ENCODE measurements at places on chromosomes 6 and 20.

- DNase-seq, result no peak
Observed at GRCh38 chr6:107706516-107707115, 117.5 kb downstream of the SCML4 start.

- no peak for DNase-seq
Observed at GRCh38 chr20:1508574-1508973, 17.4 kb upstream of the SIRPB2 start.

DNA sequence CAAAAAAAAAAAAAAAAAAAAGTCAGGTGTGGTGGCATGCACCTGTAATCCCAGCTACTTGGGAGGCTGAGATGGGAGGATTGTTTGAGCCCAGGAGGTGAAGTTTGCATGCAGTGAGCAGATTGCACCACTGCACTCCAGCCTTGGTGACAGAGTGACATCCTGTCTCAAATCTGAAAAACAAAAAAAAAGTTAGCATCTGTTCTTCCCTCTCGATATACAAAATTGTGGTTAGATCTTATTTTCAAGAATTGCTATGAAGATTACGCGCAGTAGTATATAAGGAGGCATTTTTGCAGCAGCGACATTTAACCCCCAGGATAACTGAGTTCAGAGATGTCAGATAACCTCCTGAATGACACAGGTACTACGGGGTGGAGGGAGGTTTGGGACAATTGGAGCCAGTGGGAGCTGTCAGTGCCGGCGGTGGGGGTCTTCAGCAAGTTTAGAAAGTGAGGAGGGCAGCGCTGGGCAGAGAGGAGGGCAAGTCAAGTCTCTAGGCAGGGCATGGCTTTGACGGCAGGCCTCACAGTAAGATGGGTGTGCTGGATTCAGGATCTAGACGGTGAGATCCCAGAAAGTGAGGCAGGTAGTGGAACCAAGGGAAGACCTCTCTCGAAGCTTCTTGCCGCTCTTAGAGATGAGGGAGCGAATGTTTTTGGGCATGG is 26.2 kb upstream of the MRPS18A start:
- no peak for DNase-seq

GRCh38 chr6:104548297-104548696 is 311.4 kb downstream of the HACE1 start:
- DNase-seq, result no peak

GRCh38 chr6:131642565-131642964 is 5.5 kb downstream of the ENPP3 start:
- no peak for DNase-seq

GRCh38 chr6:48658915-48659314 is 547.9 kb upstream of the PTCHD4 start:
- no peak for DNase-seq

GRCh38 chr6:137051790-137052472 is 7.2 kb upstream of the IL20RA start:
- no peak for DNase-seq

- DNase-seq, result peak; percentile 32
Observed at GRCh38 chr6:89411145-89412070, 665 bp downstream of the RRAGD start.

DNA sequence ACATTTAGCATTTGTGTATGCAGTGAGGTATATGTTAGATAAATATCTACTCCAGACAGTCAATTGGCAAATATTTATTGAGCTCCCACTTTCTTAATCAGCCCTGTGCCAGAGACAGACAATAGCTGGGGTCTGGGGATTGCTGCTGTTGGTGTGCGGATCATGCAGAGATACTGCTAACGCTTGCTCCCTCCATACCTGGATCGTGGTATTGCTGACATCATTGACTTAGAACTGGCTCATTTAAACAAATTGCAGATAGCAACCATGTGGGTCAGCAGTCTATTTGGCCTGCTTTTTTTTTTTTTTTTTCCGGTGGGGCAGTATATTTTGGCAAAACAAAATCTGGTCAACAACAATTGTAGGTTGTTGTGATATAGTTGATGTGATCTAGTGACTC is 9.5 kb downstream of the ARID1B start:
- DNase-seq, result no peak

DNA sequence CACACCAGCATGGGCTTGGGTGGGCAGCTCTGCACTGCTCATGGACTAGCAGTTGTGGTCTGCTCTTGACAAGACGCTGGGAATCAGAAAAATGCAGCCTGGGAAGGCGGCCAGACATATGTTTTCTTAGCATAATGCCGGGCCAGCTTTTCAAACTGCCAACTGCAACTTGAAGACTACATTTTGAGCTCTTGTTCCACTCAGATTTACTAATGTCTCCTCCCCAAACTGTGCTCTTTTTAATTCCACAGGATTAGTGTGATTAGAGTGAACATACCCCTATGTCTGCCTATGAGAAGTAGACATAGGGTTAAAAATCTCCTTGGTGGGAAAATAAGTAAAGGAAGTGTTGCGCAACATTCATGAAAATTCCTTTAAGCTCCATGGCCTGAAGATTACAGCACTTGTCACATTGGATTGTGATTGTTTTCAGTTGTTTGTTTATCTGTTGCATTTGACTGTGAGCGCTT is 5.3 kb upstream of the FNDC1 start:
- no peak for DNase-seq

DNA sequence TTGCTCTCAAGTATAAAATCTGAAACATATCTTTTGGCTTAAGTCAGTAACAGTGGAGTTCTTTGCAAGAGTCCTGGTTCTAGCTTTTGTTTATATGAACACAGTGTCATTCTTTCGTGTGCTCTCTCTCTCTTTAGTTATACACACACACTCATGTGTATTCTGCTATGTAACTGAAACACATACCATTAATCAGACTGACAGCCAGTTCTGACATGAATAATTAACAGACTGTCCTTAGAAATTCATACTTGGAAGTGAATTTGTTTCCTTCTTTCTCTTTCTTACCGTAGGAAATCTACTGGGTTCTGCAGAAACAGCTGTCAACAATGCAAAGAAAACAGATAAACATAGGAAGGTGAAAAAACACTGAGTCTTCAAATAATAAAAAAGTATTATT is 2.5 kb downstream of the MCM9 start:
- DNase-seq, result no peak

GRCh38 chr6:7707787-7708186 is 18.1 kb upstream of the BMP6 start:
- no peak for DNase-seq

DNA sequence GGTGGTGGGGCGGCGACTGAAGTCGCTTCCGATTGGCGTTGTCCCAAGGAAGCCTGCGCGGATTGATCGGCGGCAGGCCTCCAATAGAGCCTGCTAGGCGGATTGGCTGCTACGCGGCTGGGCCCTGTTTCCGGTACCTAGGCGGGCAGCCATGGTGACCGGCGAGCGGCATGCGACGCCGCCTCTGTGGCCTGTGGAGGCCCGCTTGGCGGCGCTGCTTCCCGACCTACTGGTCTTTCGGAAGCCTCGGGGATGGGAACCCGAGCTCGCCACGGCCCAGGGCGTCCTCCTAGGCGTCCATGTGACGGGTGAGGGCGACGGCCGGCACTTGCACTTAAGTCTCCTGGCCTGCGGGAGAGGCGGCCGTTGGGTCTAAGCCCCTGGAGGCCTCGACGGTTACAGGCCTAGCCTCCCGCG is 28.1 kb downstream of the NFYA start:
- peak; percentile 79 for DNase-seq

DNA sequence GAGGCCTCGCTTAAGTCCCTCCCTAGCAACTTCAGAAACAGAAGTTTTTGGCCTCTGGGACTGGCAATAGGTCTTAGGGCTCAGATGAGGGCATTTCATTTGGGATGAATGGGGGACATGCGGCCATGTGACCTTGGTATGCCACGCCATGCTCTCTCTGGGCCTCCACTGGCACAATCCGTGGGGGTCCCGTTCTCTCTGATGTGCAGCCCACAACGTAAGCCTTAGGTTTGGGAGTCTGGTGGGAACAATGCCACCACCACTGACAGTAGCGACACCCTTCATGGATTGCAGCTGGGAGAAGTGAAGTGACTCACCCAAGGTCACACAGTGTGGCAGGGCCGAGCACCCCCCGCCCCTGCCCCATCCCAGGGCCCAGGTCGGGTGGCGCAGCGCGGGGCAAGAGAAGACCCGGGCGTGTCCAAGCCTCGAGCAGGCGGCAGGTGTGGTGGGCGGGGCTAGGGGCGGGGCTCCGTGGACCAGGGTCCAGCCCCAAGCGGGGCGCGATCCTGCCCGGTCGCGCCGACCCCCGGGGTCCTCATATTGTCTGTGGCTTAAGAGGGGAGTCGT is 864 bp upstream of the CEBPB start:
- DNase-seq, result peak; percentile 68

- no peak for DNase-seq
Observed at GRCh38 chr6:85364344-85364743, 85.5 kb upstream of the NT5E start.

DNA sequence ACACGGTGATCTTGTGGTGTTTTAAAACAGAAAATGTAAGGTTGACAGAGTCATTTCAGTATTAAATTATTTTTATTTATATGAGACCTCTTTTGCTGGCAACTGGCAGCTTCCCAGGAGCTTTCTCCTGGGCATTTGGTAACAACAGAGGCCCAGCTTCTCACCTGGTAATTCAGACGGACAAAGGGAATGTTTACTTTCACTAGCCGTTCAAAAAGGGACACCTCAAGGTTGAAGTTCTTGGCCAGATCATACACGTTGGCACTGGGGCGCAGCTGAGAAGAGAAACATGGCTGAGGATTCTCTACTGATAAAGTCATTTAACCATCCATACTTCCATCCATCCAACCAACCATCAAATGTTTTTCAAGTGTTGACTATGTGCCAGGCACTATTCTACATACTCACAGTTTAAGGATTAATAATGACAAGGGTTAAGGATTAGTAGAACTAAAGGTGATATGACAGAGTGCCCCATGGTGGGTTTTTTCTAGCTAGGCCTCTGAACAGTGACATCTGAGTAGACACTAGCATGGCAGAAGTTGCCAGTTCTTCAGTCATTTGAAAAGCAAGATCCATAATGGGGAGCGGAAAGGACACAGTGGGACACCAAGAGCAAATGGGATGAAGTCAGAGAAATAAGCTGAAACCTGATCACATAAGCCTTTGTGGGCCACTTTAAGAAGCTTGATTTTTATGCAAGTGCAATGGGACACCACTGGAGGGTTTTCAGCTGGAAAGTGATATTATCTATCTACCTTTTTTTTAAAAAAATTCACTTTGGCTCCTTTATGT is 25.1 kb downstream of the ZNFX1 start:
- DNase-seq, result no peak

- no peak for DNase-seq
Observed at GRCh38 chr6:105458551-105458950, 55.7 kb upstream of the PREP start.

DNA sequence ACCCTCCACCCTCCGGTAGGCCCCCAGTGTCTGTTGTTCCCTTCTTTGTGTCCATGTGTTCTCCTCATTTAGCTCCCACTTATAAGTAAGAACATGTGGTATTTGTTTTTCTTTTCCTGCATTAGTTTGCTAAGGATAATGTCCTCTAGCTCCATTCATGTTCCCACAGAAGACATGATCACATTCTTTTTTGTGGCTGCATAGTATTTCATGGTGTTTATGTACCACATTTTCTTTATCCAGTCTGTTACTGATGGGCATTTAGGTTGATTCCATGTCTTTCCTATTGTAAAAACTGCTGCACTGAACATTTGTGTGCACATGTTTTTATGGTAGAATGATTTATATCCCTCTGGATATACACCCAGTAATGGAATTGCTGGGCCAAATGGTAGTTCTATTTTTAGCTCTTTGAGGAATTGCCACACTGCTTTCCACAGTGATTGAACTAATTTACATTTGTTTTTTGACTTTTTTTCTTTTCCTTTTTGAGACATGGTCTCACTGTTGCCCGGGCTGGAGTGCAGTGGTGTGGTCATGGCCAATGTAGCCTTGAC is 4.5 kb downstream of the KPNA5 start:
- DNase-seq, result no peak

- no peak for DNase-seq
Observed at GRCh38 chr6:123925842-123926399, 122.3 kb downstream of the NKAIN2 start.
